ENCODE measurements at places on chromosomes 1 and 21.

DNA sequence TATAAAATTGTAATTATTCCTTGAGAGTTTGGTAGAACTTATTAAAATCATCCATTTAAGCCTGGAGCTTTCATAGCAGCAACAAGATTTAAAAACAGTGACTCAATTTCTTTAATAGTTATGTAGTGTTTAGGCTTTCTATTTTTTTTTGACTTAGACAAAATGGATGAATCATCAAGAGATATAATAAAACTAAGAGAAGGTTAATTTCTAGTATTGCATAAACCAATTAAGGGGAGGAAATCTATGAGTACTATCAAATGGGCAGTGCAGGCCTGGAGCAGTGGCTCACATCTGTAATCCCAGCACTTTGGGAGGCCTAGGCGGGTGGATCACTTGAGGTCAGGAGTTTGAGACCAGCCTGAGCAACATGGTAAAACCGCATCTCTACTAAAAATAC lies 416.3 kb upstream of the USP24 start:
- DNase-seq, result no peak

DNA sequence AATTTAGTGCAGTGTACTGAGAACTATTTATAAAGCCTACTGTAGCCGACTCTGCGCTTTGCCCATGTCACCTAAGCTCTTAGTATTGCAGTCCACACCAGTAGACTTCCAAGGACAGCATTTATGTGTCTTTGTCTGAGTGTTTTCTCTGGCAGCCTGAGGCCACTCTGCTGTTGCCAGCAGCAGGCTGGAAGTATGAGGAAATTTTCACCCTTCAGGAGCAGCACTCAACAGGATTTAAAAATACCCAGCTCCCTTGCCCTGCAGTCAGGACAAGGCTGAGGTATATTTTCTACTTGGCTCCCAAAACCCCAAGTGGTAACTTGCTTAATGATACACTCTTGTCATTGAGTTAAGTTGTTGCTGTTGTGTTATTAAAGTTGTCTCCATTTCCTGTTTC lies 230.1 kb downstream of the SRGAP2C start:
- no peak for DNase-seq

GRCh38 chr1:23249787-23250454 lies 32.6 kb upstream of the HTR1D start:
- no peak for DNase-seq

GRCh38 chr1:67300561-67300960 lies 7.1 kb upstream of the IL12RB2 start:
- DNase-seq, result no peak

DNA sequence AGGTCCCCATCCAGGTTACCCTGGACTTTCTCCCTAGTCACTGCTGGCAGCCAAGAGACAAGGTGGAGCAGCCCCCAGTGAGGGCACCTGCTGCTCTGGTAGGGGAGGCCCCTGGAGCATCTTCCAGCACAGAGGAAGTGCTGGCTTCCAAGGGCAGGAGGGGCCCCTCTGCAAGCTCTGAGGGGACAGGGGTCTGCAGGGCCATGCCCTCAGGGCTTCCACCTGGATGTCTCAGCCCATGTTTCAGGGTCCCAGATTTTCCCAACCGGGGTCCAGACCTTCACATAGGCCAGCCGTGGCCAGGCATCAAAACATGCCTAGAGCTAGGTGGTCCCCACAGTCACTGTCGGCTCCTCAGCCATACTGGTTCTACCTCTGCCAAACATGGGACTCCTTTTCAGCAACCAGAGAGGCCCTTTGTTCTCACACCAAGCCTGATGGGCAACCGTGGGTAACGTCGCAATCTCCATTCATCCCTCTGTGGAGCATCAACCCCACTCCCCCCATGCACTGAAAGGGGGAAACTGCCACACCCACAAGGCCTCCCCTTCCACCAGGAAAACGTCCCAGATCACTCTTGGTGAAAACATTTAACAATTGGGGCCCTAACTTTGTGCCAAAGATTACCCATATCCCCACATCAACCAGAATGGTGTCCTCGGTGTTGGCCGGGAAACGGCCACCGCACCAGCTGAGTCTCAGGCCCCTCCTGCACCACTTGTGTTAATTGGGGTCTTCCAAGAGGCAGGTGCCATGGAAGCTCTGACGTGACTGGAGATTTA lies 1.9 kb upstream of the COL6A2 start:
- peak; percentile 33 for DNase-seq

DNA sequence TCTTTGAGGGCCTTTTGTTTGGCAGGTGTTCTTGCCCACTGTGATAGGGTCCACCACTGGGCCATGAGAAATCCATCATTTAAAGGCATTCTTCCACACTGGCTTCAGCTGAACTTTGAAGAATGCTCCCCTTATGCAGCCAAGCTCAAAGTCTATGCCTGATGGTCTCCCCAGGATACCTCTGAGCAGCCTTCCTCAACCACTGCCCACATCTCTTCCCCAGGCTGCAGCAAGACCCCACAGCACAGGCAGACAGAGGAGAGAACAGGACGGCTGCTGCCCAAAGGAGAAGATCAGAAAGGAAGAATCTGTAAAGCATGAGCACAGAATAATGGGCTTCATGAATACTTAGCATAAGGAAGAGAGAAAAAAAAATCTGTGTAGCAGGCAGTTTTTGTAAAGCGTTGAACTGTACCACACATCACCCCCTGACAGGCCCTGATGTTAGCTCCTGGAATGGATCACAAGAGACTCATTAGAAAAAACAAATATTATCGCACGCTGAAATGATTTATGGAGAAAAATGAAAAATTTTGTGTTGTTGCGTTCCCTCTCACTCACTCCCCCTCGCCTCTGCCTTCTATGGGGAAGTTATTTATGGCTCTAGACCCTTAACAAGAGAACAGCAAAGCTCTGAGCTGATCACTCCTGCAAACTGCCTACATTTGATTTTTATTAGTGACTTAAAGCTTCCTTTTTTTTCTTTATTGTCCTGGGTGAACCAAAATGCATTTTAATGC lies 134.1 kb downstream of the TMEM53 start:
- no peak for DNase-seq

Measured in CD8-positive, alpha-beta memory T cell (primary cell).